Breast epithelium (tissue), 4 donors: ENCODE measurements at places on chromosomes 7 and 10. TPM values are rescaled to one million over a fixed set of nuclear protein-coding genes. Genes with fewer than 3 reads are reported as not detected.

- peak overlapping the region; percentile 10 for H3K4me3 ChIP-seq
- H3K36me3 ChIP-seq, result no peaks in the 10 kb centered on the region
- H3K4me1 ChIP-seq, result no peaks in the 10 kb centered on the region
- peak overlapping the region; percentile 54 for H3K27ac ChIP-seq
- DNase-seq, result no peak
- H3K27me3 ChIP-seq, result no peaks in the 10 kb centered on the region
Measured at GRCh38 chr7:156984174-156984891, 26.1 kb downstream of the MNX1 start.

- peaks cover 2% of the 10 kb centered on the region for H3K4me1 ChIP-seq
- H3K4me3 ChIP-seq, result peak within 1 kb of the TSS; percentile 98
Measured at GRCh38 chr10:3784510-3785250, at the start of gene KLF6. KLF6 (minus strand) TSS chr10:3785209; CDS start chr10:3785014, 195 bp downstream.

GRCh38 chr7:69130396-69130795 lies 467.9 kb upstream of the AUTS2 start:
- H3K27me3 ChIP-seq, result no peaks in the 10 kb centered on the region
- H3K27ac ChIP-seq, result no peak overlapping the region
- DNase-seq, result no peak
- H3K4me1 ChIP-seq, result no peaks in the 10 kb centered on the region
- no peaks in the 10 kb centered on the region for H3K36me3 ChIP-seq

DNA sequence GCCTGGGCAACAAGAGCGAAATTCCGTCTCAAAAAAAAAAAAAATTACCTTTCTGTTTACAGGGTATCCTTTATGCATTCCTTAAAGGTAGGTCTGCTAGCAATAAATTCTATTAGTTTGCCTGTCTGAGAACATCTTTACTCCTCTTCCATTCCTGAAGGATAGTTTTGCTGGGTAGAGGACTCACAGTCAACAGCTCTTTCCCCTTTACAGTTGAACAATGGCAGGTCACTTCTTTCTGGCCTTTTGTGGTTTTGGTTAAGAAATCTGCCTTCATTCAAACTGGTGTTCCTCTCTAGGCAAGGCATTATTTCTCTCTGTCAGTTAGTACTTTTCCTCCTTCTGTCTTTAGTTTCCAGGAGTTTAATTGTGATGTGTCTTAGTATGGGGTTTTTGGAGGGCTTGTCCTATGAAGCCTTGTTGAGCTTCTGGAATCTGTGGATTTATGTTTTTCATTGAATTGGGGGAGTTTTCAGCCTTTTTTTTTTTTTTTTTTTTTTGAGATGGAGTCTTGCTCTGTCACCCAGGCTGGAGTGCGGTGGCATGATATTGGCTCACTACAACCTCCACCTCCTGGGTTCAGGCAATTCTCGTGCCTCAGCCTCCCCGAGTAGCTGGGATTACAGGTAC lies 4.8 kb upstream of the DNAAF5 start:
- H3K4me1 ChIP-seq, result no peaks in the 10 kb centered on the region
- no peaks in the 10 kb centered on the region for H3K36me3 ChIP-seq
- DNase-seq, result no peak
- no peaks in the 10 kb centered on the region for H3K27me3 ChIP-seq
- H3K4me3 ChIP-seq, result no peak overlapping the region

- H3K4me3 ChIP-seq, result peak overlapping the region; percentile 58
- no peak for DNase-seq
- H3K36me3 ChIP-seq, result no peaks in the 10 kb centered on the region
- H3K4me1 ChIP-seq, result no peaks in the 10 kb centered on the region
- H3K27me3 ChIP-seq, result no peaks in the 10 kb centered on the region
- H3K27ac ChIP-seq, result no peak overlapping the region
Measured at GRCh38 chr7:120272261-120272660, 714 bp upstream of the KCND2 start.

- DNase-seq, result no peak
- H3K4me3 ChIP-seq, result no peak overlapping the region
- peak overlapping the region; percentile 68 for H3K27ac ChIP-seq
- no peaks in the 10 kb centered on the region for H3K36me3 ChIP-seq
- no peaks in the 10 kb centered on the region for H3K27me3 ChIP-seq
Measured at GRCh38 chr7:2613098-2613930, 18.5 kb upstream of the TTYH3 start.

DNA sequence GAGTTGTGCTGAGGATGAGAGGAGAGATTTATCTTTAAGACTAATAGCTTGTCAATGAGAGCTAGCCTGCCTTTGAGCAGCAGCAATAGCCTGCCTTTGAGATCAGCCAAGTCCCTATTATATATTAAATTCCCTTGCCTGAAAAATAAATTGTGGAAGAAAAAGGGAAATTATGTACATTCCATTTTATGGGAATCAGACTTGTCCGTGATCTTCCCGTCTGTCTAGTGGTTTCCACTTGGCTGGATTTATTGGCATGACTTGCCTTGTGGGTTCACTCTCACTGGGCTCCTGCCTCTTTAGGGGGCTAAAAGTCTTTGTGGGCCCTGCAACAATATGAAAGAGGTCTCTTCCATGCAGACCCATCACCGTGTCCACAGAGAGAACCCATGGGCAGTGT lies 171.7 kb upstream of the FRMD4A start:
- H3K36me3 ChIP-seq, result no peaks in the 10 kb centered on the region
- no peak for DNase-seq
- H3K4me3 ChIP-seq, result no peak overlapping the region
- no peaks in the 10 kb centered on the region for H3K4me1 ChIP-seq
- no peak overlapping the region for H3K27ac ChIP-seq
- H3K27me3 ChIP-seq, result no peaks in the 10 kb centered on the region

DNA sequence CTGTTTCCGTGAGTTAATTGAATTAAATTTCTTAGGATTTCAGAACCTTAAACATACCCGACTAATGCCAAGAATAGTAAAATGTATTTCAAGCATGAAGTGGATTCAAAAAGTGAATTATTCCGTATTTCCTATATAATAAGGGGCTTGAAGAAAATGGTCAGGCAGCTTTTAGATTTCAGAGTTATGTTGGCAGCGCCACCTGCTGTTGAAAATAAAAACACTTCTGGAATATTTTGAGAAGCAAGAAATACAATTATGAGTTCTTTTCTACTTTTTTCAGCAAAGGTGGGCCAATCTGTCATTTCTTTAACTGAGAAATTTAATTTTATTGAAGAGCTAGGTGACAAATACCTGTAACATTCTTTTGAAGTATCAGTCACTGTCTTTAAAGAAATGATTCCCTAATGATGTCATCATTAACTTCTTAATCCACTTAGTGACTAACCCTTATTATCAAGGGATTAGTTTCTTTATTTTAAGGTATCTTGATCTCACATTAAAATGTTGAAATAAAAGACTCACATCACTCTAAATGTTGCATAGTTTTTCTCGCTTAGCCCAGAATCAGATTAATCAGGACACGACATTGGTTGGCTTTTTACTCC lies 36.6 kb upstream of the AGR3 start:
- H3K4me3 ChIP-seq, result no peak overlapping the region
- no peaks in the 10 kb centered on the region for H3K4me1 ChIP-seq
- no peak overlapping the region for H3K27ac ChIP-seq

DNA sequence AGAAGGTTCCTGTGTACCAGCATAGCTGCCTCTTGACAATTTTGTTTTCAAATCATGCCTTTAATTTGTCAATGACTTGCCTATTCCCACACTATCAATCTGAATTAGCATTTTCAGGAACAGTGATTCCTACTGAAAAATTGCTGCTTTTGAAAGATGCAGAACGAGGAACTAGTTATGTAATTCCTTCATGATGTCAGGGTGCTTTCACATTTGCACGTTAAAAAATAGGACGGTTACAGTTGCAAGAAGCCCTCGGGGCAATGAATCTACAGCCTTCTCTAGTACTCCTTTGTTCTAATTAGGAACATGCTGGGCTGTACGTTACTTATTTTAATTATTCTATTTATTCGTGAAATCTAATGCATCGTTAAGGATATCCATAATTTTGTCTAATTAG lies 253.9 kb downstream of the OTUD1 start:
- peaks cover 15% of the 10 kb centered on the region for H3K4me1 ChIP-seq
- DNase-seq, result no peak
- H3K4me3 ChIP-seq, result no peak overlapping the region
- H3K27me3 ChIP-seq, result peaks cover 40% of the 10 kb centered on the region

DNA sequence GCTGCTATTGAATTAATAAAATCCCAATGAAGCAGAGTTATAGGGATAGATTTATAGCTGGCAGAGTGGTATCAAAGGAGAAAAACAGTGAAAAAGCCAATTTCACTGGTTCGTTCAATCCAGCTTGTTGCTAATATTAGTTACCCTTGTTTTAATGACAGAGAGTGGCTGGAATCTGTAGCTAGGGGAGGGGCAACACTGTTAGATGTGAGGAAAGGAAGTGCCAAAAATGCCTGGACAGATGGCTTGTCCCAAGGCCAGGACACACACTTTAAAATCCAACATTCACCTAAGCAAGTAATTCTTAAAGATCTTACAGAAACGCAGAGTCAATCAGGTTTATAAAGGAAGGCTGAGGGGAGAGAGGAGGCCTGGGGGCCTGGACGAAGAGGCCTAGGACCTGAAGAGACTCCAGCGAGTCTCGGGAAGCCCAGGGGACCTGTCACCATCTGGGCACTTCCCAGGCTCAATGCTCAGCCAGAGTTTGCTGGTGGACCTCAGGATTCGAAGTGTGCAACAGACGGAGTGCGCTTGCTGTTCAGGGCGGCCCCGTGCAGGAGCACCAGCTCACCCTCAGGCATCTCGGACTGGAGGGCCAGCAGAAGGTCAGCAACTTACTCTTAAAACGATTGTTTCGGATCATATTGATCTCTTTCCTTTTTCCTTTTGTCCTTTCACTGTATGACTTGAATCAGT lies 36.7 kb downstream of the TMEM248 start:
- peak overlapping the region; percentile 42 for H3K27ac ChIP-seq
- H3K4me1 ChIP-seq, result no peaks in the 10 kb centered on the region
- DNase-seq, result no peak

GRCh38 chr10:28160866-28161405 lies 141.9 kb downstream of the MPP7 start:
- H3K27me3 ChIP-seq, result no peaks in the 10 kb centered on the region
- no peaks in the 10 kb centered on the region for H3K36me3 ChIP-seq
- H3K4me3 ChIP-seq, result no peak overlapping the region
- no peaks in the 10 kb centered on the region for H3K4me1 ChIP-seq

GRCh38 chr10:69446650-69447151 lies 4.6 kb upstream of the TSPAN15 start:
- H3K36me3 ChIP-seq, result no peaks in the 10 kb centered on the region
- no peak for DNase-seq
- peak overlapping the region; percentile 54 for H3K27ac ChIP-seq
- H3K27me3 ChIP-seq, result no peaks in the 10 kb centered on the region

- no peaks in the 10 kb centered on the region for H3K4me1 ChIP-seq
- no peaks in the 10 kb centered on the region for H3K36me3 ChIP-seq
- no peak overlapping the region for H3K27ac ChIP-seq
- no peak for DNase-seq
- H3K27me3 ChIP-seq, result no peaks in the 10 kb centered on the region
Measured at GRCh38 chr10:75245354-75246250, 9.8 kb upstream of the COMTD1 start.

- H3K27ac ChIP-seq, result no peak overlapping the region
- H3K4me3 ChIP-seq, result no peak overlapping the region
- no peaks in the 10 kb centered on the region for H3K36me3 ChIP-seq
- no peak for DNase-seq
- H3K4me1 ChIP-seq, result no peaks in the 10 kb centered on the region
Measured at GRCh38 chr7:108875139-108875538, 305.5 kb downstream of the DNAJB9 start.

GRCh38 chr10:4590807-4591206 lies 235.2 kb upstream of the AKR1E2 start:
- no peaks in the 10 kb centered on the region for H3K36me3 ChIP-seq
- H3K27me3 ChIP-seq, result no peaks in the 10 kb centered on the region
- H3K27ac ChIP-seq, result no peak overlapping the region
- H3K4me1 ChIP-seq, result no peaks in the 10 kb centered on the region
- DNase-seq, result no peak

DNA sequence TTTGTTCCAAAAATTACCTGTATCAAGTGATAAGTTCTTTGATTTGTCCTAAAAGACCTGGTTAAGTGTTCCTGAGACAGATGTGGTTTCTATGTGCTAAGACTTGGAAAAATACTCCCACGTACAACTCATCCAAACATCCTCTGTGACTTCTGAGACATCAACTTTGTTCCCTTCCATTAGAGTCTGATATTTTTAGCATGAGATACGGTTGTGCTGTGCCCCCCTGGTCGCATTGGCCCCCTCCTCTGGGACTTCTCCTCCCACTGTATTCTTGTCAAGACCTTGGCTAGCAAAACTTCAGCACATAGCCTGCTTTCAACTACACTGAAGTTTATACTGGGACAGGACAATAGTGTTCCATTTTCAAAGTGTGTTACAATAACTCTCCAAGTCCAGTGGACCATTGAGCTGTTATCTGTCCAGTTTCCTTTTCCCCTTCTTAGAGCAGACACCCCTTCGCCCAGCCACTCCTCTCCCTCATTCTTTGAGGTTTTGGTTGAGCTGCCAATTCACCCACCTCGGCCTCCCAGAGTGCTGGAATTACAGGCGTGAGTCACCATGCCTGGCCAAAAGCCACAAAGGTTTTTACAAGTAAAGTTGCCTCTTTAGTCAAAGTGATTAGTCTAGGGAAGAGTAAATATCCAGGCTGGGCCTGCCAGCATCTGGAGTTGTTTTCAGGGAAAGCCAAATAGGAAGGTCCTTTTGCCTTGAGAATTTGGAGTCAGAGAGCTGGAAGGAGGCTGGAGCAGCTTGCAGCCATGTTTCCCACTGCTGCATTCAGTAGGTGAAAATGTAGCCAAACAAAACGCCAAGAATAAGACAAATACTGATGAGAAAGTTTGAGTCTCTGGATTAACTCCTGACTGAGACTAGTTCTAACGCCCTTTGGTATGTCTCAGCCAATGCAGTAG lies 17.8 kb upstream of the PDLIM1 start:
- no peaks in the 10 kb centered on the region for H3K36me3 ChIP-seq
- no peaks in the 10 kb centered on the region for H3K4me1 ChIP-seq
- DNase-seq, result peak; percentile 80

DNA sequence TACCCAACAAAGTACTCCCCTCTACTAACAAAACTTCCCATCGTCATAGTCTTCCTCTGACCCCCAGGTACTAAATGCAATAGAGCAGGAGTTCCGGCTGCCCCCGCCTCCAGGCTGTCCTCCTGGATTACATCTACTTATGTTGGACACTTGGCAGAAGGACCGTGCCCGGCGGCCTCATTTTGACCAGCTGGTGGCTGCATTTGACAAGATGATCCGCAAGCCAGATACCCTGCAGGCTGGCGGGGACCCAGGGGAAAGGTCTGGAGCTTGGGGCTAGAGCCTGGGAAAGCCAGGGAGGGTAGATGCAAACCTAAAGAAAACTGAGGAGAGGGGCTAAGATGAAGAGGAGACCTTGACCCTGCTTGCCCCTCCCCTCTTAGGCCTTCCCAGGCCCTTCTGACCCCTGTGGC lies 15.3 kb downstream of the EPHB6 start:
- no peak overlapping the region for H3K4me3 ChIP-seq
- no peaks in the 10 kb centered on the region for H3K27me3 ChIP-seq
- H3K36me3 ChIP-seq, result no peaks in the 10 kb centered on the region

PPP1R3C gene
- total RNA-seq, result 48.1 TPM

DDX21 gene
- total RNA-seq, result 83.9 TPM

ATOH7 gene
- total RNA-seq, result not detected

TDRD1 gene
- 0.33 TPM for total RNA-seq

LIPF gene
- total RNA-seq, result not detected
